ENCODE measurements at places on chromosomes 7 and 10.

DNA sequence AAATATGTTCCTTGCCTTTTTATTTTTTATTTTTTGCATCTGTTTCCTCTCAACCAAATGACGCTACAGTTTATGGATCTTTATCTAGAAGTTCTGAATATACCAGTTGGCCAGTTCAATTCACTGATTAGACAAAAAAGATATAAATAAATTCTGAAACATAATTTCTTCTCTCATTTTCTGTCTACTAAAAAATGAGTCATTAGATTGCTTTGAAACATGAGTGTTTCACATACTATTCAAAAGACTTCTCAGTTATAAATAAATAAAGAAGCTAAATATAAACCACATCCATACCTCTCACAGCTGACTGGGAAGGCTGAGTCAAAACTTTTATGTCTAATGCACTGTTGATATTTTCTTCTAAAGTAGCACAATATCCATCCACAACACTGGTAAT lies 97.6 kb upstream of the GPR22 start:
- DNase-seq = no peak

DNA sequence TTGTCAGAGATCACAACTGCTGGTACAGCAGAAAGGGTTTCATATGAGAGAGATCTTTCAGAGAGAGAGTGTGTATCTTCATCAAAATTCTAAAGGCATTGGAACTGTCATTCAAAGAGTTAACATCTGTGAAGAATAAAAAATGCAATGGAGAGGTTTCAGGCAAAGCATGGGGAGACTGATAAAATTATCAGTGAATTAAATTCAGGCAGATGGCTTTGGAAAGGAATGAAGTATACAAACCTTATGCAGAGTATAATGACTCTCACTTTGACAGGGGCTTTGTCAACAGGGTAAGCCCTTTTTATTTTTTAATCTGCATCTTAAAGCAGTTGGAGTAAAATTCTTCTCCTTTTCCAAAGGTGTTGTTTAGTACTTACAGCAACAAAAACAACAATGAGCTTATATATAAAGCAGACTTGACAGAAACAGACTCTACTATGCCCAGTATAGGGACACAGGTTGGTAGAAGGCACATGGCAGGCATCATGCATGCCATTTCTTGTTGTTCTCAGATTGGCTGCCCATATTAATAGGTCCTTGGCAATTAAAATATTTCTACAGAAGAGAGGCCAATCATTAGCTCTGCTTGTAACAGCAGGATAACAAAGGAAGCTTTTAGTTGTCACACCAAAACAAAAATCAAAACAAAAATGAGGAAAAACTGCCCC lies 54.9 kb upstream of the NXPH1 start:
- DNase-seq = no peak

GRCh38 chr7:47578579-47579270 lies 3.2 kb downstream of the TNS3 start:
- no peak for DNase-seq

GRCh38 chr10:96656839-96657238 lies 63.5 kb downstream of the PIK3AP1 start:
- no peak for DNase-seq

DNA sequence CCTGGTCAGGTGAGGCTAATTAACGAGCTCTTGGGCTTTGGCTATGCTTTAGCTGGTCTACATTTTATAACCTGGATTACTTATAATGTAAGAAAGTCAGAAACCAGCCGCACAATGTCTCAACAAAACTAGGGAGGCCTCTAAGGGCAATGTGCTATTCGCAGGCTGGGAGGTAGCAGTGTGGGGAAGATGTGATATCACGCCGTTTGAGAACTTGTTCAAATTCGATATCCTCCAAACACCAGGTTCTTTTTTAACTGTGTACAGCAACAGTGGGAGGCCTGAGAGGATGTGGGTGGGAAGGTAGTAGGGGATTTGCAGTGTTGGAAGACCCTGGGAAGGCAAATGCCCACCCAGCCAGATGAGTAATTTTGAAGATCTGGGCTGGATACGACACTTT lies 184.5 kb downstream of the JAZF1 start:
- DNase-seq = no peak

- no peak for DNase-seq
Observed at GRCh38 chr7:111855842-111856227, 293.5 kb upstream of the IMMP2L start.

- DNase-seq = peak; percentile 87
Observed at GRCh38 chr10:133308421-133309099, at the start of the genes TUBGCP2 and ZNF511. TUBGCP2 (minus strand) TSS chr10:133308872; CDS start chr10:133302941, 5,931 bp downstream. ZNF511 (plus strand) TSS chr10:133308914; CDS start chr10:133308944, 30 bp downstream.

DNA sequence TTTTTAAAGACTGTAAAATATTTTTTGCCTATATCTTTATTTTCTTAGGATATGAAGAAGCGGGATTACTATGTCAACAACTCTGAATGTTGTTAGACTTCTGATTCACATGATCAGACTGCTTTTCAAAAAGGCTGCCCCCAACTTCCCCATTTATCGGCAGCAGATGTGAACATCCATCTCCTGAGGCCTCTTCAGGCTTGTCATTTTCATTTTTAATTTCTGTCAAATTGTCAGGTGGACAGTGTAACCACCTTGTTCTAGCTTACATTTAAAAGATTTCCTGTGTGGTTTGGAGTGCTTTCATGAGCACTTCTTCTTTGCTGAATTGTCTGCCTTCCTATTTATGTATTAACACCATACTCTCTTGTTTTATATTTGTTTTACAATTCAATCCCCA lies 78.8 kb upstream of the GSDME start:
- DNase-seq = no peak

- no peak for DNase-seq
Observed at GRCh38 chr7:83782628-83783027, 133.7 kb upstream of the SEMA3E start.

DNA sequence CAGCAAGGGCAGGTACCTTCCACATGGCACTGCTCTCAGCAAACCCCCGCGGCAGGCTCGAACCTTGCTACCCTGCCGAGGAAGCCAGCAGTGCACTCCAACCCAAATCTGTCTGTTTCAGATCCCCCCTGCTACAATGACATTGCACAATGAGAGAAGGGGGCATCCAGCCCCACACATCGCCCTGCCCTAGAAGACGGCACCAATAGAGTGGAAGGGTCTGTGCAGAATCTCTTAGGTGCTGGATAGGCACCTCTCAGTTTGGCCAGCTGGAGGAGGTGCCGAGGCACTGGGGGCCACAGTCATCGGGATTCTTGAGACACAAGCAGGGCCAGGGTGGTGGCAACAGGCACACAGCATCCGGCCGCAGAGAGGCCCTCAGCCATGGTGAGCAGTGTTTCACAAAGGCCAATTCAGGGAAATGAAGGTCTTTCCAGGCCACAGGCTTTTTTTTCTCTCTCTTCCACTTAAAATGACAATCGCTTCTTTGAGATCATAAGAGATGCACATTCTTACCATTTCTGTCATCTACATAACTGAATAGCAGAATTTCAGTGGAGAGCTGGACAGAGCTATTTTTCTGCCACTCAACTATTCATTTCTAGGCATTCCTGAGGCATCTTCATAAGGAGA lies 281.3 kb downstream of the TNS3 start:
- no peak for DNase-seq

GRCh38 chr10:70833601-70834000 lies 17.9 kb downstream of the SGPL1 start:
- no peak for DNase-seq

DNA sequence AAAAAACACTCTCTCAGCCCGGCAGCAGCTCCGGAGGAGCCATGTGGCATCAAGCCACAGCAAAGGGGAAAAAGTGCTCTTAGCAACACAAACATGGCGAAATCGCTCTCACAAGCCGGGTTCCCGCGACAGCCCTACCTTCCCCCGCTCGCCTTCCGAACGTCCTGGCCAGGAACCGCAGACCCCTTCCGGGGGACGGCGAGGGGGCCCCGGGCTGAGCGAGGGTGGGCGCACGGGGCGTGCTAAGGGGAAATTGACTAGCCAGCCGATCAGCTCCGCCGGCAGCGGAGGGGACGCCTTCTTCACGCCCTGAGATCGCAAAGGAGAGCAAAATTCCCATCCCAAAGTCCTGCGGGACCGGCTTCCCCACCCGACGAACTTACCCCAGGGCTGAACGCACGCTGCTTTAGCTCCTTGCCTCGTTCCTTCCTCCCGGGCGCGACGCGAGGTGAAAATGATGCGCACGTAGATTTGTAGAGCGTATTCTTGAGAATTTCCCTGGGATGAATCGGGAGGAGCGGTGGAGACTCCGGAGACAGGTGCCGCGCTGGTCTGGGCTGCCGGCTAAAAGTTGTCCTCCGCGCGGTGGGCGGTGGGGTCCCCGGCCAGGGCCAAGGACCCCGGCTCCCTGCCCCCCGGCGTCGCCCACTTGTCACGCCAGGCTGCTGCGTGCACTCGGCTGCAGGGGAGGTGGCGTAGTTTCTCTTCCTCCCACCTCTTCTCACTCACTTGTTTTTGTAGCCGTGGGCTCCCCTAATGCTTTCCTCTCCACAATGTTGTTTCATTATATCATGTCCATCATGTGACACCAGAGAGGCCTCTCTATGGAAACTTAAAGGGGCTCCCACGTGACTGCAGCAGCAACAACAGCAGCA lies 220.1 kb upstream of the MKLN1 start:
- peak; percentile 61 for DNase-seq

- no peak for DNase-seq
Observed at GRCh38 chr10:44352316-44353127, 32.4 kb downstream of the CXCL12 start.

GRCh38 chr7:33537104-33537477 lies 368.2 kb upstream of the BMPER start:
- no peak for DNase-seq

DNA sequence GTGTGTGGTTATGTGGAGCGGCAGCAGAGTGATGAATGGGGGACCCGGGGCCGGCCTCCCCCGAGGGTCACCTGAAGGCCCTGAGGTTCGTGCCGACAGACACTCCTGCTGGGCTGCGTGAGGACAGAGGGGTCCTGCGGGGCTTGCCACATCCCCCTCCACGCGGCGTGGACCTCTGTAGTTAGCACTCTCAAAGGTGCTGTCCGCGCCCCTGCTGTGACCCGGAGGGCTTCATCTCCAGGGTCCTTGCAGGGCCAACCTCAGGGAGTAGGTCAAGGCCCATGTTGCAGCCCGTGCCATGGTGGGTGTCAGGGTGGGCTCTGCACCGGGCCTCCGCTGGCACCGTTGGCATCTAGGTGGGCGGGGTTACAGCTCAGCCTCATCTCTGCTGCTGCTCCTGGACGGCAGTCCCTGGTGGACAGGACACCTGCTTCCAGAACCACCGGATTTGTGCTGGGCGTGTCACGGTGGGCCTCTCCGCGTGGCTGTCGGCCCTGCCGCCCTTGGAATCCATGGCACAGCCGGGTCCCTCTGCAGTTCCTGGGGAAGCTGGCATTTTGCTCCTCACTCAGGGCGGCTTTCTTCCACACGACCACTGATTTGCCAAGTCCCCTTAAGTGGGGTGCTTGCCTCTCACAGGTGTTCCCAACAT lies 19.8 kb upstream of the GET4 start:
- DNase-seq = no peak

- DNase-seq = no peak
Observed at GRCh38 chr7:105021352-105021751, 7.3 kb downstream of the KMT2E start.

GRCh38 chr10:100637785-100638184 lies 102.0 kb downstream of the HIF1AN start:
- DNase-seq = no peak

GRCh38 chr7:96174812-96175211 lies 147.1 kb downstream of the SLC25A13 start:
- DNase-seq = no peak

- DNase-seq = no peak
Observed at GRCh38 chr7:132145466-132145865, 430.8 kb downstream of the PLXNA4 start.

- no peak for DNase-seq
Observed at GRCh38 chr7:34240417-34240816, 335.1 kb downstream of the BMPER start.

GRCh38 chr10:7952266-7952665 lies 102.2 kb upstream of the GATA3 start:
- no peak for DNase-seq

DNA sequence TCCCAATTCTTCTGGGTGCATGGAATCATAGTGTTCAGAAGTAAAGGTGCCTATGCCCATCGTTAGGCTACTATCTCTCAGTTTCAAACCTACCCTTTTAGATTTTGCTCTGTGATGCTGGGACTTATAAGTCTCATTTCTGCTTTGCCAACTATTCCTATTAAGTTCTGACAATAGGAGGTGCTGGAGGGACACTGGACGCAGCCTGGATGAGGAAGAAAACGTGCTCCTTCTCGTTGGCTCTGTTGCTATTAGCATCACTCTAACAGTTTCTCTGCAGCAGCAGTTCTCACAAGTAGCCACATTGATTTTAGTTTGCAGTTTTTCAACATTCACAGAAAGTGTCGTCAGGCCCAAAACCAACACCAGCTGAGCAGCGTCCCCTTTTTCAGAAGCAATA lies 72.4 kb downstream of the ABCC2 start:
- no peak for DNase-seq

DNA sequence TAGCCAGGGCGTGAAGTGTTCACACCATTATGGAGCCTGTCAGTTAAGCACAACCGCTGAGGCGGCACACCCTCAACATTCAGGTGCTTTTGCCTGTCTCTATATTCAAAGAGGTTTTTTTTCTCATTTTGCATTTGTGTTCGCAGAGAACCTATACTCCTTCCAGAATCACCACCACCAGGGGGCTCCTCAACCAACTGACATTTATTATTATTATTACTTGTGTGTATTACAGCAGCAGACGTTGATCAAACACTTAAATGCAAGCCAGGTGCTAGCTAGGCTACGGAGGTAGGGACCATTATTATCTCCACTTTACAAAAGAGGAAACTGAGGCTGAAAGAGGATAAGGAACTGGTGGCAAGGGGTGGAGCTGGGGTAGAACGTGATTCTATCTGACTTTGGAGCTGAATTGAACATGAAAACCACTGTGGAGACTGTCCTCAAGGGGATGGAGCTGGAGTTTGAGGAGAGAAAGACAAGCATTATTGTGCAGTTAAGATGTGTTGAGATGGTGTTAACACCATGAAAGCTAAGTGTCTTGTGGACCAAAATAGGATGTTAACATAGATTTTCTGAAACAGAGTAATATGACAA lies 133.8 kb upstream of the PLXNA4 start:
- no peak for DNase-seq

DNA sequence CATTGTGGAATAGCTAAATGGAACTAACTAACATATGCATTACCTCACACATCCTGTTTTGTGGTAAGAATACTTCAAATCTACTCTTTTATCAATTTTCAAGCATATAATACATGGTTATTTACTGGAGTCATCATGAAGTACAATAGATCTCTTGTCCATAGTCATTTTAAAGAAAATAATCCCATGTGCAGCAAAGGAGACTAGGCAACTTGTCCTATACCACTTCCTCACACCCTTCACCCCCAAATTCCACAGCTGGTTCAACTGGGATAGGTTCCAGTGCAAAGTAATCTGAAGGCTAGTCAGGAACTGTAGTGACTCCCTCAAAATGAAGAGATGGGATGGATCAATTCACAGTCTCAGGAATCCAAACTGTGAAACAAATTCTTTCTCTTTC lies 176.1 kb downstream of the SGMS1 start:
- DNase-seq = no peak
